ENCODE measurements at places on chromosomes 16 and 17.

- no peak for DNase-seq
These were observed 2.3 kb downstream of the STX1B start for GRCh38 chr16:31008149-31008548.

- no peak for DNase-seq
These were observed 56.3 kb downstream of the PITPNC1 start for GRCh38 chr17:67433248-67433924.

DNA sequence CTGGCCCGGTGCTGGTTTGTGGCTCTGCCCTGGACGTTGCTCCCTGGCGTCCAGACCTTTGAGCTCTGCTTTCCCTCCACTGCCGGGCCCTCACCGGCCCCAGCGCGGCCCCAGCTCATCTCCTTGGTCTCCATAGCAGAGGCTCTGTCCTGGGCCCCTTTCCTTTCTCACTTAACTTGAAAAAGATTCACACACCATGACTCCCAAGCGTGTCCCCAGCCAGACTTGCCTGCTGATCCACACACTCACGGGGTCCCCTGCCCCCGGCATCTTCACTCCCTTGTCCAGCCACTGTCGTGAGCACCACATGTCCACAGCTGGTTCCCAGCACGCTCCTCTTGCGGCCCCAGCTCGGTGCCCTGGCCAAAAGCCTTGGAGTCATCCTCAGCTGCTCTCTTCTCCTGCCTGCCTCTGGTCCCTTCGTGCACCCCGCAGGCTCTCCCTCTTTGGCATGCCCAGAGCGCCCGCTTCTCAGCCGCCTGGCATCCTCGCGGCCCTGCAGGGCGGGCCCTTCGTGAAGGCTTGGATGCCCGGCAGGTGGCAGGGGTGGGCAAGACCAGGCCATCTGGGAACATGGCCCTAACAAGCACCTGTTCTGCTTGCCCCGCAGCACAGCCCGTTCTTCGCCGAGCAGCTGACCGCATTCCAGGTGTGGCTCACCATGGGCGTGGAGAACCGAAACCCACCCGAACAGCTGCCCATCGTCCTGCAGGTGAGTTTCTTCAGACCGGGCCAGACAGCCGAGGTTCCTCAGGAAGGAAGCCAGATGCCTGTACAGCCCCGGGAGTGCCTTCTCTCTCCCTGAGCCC, 145.6 kb upstream of the CHMP6 start:
- DNase-seq: no peak

DNA sequence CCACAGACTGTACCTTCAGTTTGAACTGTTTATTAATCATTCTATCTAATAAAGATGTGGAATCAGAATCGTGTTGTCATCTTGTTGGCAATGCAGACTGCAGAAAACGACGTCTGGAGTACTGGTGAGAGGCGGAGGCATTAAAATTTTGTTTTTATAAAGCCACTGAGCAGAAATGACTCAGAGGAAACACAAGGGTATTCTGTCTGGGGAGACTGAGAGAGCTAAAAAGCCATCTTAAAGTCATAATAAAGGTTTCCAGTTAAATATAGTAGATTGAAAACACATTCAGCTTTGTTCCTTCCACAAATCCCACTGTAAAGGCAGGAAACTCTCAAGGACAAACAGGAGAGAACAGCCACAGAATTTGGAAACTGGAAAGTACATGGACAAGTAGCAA, 74.2 kb downstream of the CPPED1 start:
- DNase-seq: no peak

DNA sequence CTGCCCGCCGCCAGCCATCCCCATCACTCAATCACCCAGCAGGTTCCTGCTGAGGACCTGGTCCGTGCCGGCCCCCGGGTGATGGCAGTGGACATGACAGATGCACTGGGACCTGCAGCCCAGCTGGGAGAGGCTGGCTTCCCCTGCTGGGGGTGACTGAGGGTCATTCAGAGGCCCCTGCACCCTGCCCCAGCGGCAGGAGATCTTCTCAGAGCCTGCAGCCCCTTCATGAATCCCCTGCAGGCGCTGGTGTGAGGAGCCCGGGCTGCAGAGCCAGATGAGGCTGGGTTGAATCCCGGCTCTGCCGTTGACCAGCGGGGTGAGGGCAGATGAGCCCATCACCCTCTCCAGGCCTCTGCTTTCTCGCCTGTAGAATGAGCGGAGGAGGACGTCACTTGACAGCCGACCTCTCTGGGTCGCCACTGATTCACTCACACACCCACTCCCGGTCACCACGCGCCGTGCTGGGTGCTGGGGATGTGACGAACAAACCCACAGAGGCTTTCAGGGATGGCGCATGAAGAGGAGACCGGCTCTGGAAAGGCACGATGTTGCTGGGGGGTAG, 95.2 kb upstream of the CIBAR2 start:
- DNase-seq: no peak

- no peak for DNase-seq
These were observed 20.8 kb downstream of the CIBAR2 start for GRCh38 chr16:85091522-85091910.

DNA sequence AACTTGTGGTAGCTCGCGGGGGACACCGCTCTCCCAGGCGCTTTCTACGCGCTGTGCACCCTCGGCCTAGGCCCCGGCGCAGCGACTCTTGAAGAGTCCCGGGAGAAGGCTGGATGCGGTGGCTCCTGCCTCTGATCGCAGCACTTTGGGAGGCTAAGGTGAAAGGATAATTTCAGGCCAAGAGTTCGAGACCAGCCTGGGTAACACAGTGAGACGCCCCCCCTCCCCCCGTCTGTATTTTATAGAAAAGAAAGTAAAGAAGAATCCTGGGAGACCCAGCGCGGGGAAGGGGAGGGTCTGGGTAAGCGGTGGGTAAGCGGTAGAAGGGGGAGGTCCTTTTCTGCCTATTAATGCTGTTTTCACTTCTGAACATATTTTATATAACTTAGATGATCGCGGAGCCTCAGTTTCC, 486 bp upstream of the PLLP start:
- no peak for DNase-seq

GRCh38 chr17:7041607-7042500, 2.0 kb downstream of the SLC16A11 start:
- no peak for DNase-seq

GRCh38 chr16:30934827-30935557, 11.6 kb downstream of the FBXL19 start:
- no peak for DNase-seq

DNA sequence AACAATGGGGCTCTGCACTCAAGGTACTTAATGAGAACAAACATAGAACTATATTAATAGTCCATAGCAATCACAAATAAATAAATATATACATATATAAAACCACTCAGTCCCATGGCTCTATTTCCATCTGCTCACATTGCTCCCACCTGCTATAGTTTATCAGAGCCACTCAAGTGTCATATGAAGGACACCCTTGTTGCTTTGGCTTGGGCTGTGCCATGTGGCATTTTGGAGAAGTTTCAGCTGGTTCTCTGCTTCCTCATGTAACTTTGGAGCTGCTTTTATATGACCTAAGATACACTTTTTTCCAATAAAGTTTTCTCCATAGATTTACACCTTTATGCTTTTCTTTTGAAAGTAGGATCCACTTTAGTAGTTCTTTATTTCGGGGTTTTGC, 126.4 kb downstream of the KCNJ2 start:
- no peak for DNase-seq

DNA sequence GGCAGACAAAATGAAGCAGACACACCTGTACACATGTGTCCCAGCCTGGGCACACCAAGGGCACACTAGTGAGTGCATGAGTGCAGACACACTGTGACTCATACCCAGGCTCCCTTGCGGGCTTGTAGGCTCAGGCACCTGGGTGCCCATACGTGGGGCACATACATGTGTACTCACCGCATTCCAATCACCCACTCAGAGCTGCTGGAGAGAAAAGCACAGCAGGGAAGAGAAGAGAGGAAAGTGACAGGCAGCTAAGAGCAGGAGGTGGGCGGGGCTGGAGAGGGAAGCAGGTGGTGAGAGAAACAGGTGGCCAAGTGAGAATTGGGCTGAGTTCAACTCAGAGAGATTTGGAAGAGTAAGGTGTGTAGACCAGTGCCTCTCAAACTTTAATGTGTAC, 54.0 kb downstream of the TMEM132E start:
- DNase-seq: no peak

DNA sequence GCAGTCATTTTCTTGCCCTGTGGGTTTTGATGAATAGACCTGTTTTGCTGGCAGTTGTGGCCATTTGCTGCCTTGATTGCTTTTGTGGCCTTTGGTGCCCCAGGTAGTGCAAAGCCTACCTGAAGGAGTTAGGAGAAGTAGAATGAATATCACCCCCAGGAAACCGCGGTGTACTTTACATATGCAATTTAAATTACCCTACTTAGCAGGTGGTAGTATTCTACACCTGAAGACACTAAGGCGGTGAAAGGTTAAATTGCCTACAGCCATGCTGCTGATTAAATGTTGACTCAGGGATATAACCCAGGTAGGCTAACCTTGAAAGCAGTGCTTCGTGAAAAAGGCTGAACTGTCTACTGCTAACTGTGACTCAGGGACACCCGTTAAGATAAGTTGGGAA, 27.2 kb upstream of the WWOX start:
- DNase-seq: no peak

GRCh38 chr16:13453938-13454553, 465.9 kb upstream of the ERCC4 start:
- DNase-seq: no peak

DNA sequence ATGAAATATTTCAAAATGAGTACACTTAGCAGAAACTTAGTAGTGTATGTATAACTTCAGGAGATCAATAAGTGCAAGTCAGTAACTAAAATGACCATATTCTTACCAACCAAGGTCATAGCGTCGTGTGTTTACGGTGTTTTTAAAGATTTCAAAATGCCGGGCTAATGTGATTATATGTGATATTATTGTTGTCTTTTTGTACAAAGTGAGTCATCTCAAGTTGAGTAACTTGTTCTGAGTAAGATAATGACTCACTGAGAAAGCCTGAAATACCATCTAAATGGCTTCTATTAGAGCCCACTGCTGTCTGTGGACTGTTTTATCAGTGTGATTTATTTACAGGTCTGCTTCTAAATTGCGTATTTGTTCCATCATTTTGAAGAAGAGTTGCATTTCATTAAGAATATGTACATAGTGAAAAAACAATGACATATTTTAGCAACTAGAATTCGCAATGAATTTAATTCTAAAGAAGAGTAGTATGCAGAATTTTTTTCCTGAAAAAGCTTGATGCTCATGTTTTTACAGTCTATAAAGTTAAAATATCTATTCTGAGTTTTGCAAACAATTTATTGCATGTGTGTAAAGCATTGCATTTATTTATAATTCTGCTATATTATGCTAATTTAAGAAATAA, 12.7 kb downstream of the KRT12 start:
- no peak for DNase-seq

GRCh38 chr17:4174556-4174955, 31.6 kb downstream of the CYB5D2 start:
- no peak for DNase-seq
